ENCODE measurements at places on chromosomes 2 and 18.

DNA sequence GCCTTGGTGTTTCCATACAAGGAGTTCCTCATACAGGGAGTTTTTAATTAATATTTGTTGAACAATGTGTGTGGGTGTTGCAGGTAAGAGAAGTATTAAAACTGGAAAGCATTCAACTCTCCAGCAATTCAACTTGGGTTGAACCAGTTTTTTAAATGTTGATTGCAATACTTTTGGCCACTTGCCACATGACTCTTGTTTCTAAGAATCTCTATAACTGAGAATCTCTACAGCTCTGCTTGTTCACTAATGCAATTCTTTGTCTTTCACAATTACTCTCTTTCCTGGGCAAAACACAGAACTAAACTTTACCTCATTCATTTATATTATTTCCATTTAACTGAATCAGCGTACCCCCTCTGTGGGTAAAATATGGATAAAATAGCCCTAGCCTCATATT is 429.4 kb downstream of the ARHGAP15 start:
- DNase-seq, result no peak

GRCh38 chr2:216023055-216023648 is 9.8 kb upstream of the MREG start:
- DNase-seq, result no peak

DNA sequence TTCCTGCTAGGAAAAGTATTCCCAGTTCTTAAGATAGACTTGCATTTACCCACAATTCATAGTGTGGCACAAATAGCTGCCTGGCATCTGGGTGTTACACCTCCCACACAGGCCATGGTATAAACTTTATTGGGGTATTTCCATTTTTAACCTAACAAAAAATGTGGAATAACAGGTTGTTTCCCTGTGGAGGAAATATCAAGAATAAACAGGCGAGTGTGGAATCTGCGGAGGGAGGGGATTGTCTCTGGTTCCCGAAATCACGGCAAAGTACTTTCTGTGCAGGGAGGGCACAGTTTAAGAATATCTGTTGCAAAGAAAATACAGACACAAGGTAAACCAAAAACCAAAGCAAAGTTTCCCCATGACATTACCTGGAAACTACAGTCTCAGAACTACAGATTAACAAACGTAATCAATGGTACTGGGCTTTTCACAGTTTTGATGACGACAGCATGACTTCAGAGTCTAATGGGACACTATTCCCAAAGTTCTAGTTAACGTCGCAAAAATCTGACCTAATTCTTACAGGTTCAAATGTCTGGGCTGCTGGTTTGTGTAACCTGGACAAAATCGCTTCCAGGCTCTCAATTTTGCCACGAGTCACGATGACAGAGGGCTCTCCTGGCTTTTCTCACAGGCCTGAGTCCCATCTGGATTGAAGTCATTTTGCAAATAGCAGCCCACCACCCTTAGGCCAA is 1.4 kb downstream of the STARD7 start:
- no peak for DNase-seq

- DNase-seq, result no peak
Measured at GRCh38 chr2:120750488-120751210, 15.0 kb downstream of the GLI2 start.

- no peak for DNase-seq
Measured at GRCh38 chr2:197216361-197216979, 94.1 kb downstream of the ANKRD44 start.

DNA sequence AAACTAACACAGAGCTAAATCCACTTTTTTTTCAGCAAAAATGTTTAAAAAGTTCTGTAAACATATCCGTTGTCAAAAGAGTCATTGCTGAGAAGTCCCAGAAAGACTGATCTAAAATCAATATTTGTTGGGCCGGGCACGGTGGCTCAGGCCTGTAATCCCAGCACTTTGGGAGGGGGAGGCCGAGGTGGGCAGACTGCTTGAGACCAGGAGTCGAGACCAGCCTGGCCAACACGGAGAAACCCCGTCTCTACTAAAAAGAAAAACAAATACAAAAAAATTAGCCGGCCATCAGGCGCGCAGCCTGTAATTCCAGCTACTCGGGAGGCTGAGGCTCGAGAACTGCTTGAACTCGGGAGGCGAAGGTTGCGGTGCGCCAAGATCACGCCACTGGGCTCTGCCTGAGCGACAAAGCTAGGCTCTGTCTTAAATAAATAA is 1.4 kb downstream of the OLA1 start:
- DNase-seq, result no peak

- no peak for DNase-seq
Measured at GRCh38 chr2:12456293-12457106, 260.2 kb upstream of the TRIB2 start.

- DNase-seq, result no peak
Measured at GRCh38 chr18:70355620-70356385, 67.0 kb downstream of the SOCS6 start.

GRCh38 chr2:72892506-72893173 is 5.4 kb downstream of the SPR start:
- no peak for DNase-seq

DNA sequence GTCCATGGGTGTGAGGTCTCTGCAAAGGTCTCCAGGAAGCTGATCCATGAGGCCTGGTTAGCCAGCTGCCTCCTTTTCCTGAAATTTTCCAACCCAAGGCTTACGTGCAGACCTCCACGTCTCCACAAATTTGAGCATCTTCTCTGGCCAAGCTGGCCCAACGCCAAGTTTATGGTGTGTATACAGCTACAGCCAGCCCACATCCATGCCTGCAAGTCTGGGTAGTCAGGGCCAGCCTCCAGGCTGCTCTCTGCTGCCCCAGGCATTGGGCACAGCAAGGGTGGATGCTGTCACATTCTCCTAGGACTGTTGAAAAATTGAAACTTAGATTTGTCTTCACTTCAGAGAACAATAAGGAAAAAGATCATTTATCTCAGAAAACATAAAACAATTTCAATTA is 525.5 kb upstream of the CHAC2 start:
- DNase-seq, result no peak

DNA sequence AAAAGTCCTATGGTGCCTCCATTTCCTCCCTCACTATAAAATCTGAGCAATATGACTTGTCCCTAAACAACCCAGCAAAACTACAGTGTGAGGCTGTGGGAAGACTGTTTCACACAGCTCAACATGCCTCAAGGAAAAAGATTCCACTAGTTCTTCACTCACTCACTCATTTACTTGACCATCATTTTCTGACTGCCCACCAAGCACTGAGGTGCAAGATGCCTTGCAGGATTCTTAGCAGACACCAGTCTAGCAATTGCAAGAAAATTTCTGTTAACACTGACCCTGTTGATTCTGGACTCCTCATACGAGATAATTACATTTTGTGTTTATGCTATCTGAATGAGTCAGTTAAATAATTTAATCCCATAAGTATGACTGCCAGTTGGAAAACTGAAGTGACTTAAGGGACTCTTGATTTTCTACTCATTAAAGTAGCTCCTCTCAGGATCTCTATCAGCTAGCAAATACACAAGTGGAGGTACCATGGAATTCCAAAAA is 51.9 kb upstream of the PCBP1 start:
- no peak for DNase-seq

DNA sequence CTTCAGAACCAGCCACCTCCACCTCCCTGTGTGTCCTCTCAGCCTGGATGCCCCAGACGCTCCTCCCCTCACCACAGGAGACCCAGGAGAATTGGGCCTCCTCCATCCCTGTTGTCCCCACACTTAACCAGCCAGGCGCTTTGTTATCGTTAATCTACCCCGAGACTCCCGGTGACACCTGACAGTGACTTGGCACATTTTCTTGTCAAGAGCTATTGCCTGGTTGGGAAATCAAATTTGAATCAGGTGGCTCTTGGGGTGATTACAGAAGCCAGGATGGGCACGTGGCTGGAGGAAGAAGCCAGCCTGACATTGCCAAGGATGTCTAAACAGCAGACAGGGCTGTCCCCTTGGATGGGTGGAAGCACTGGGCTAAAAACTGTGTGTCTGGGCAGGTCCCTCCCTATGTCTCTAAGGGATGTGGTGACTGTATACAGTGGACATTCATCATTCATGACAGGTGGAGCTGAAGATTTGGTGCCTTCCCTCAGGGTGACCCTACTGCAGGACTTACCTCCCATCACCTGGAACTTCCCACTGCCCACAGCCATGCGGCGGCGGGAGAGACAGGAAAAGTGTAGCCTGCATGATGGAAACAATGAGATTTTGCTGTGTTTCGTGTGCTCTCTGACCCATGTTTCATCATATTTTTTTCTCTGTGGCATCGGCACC is 157.2 kb upstream of the CAPN13 start:
- no peak for DNase-seq

GRCh38 chr2:45930396-45930792 is 278.9 kb downstream of the PRKCE start:
- DNase-seq, result no peak

- no peak for DNase-seq
Measured at GRCh38 chr2:179861027-179861415, 391 bp downstream of the ZNF385B start.

DNA sequence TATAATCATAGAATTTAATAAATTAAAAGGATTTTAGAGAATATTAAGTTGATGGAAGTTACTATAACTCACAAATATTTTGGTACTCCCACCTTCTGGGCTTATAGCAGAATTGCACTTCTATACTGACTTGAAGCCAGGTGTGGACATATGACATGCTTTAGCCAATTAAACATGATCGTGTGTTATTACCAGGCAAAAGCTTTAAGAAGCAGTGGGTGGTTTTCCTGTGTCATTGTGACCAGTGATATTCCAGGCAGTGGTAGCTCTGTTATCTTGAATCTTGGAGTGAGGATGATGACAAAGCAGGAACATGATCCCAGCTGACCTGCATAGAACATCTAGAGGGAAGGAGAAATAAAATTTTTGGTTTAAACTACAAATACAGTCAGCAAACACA is 370.9 kb upstream of the ZEB2 start:
- no peak for DNase-seq

DNA sequence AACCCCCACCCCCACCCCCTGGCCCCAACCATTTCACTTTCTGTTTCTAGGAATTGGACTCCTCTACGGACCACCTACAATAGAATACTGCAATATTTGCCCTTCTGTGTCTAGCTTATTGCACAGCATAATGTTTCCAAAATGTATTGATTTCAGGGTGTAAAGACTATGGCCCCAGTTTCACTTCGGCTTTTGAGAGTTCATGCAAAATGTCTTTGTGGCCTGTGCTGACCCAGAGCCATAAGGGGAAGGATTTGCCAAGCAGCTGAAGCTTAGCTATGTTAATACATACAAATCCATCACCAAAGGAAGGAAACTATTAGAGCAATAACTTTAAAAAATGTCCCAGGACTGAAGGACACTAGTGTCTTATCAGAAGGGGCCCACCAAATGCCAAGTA is 11.2 kb upstream of the ATP9B start:
- no peak for DNase-seq

- no peak for DNase-seq
Measured at GRCh38 chr2:170475878-170476277, 239.3 kb upstream of the SP5 start.

GRCh38 chr2:223297788-223298187 is 245.8 kb downstream of the KCNE4 start:
- no peak for DNase-seq

DNA sequence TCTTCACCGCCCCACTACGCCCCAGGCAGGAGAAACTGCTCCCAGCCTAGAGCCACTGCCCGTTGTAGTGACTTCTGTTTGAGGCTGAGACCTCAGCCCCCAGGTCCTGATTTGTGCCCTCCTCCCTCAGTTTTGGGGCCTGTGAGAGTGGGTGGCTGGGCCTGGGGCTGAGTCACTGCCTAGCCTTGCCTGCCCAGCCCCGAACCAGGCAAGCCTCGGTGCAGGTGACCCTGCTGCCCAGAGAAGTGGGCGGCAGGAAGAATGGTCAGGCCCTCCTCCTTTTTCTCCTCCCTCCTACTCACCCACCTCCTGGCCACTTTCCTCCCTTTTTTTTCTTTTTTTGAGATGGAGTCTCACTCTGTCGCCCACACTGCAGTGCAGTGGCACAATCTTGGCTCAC is 66.6 kb downstream of the ZFP36L2 start:
- no peak for DNase-seq

DNA sequence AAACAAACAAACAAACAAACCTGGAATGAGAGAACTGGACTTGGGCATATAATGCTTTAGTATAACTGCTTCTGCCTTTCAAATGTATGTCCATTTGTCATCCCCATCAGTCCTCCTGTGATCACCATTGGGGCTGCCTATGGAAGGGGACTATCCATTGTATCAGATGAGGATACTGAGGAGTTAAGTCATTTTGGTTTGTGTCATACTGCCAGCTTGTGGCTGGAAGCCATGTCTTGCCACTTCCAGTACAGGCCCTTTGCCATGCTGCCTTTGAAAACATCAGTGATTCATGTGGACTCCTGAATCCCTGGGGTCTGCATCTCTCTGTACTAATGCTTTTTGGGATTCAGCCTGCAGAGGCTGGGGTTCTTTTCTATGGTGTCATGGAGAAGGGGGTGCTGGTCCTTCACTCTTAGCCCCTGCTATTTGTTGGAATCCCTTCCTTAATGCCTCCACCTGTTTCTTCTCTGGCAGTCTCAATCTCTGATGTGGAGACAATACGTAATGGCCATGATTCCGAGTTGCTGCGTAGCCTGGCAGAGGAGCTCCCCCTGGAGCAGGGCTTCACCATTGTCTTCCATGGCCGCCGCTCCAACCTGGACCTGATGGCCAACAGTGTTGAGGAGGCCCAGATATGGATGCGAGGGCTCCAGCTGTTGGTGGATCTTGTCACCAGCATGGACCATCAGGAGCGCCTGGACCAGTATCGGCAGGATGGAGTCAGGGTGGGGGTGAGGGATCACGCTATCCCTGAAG is 10.6 kb downstream of the PLCD4 start:
- DNase-seq, result no peak

DNA sequence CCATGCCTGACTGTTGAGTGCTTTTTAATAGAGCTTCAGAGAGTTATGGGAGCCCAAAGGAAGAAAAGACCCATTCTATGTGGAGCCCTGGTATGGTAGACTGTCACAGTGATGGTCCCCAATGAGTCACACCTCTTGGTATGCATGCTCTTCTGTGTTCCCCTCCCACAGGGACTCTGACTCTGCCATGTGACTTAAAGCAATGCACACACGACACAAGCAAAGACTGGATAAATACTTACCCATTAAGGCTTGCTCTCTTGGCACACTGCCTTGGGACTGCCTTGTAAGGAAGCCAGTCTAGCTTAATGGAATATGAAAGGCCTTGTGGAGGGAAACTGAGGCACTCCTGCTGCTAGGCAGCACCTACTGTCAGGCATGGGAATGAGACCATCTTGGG is 16.7 kb upstream of the DTNB start:
- DNase-seq, result no peak

GRCh38 chr2:204576362-204576979 is 31.2 kb downstream of the PARD3B start:
- DNase-seq, result no peak
